ENCODE measurements at places on chromosomes 12 and 14. TPM values are rescaled to one million over a fixed set of nuclear protein-coding genes. Genes with fewer than 3 reads are reported as not detected.
A peak's percentile ranks its signal among the peaks of the same experiment; 100 is the strongest.

The ISM2 gene
- total RNA-seq = 0.17 TPM

The OR6C2 gene
- not detected for total RNA-seq

The NPFF gene
- not detected for total RNA-seq

- no peak overlapping the region for H3K4me3 ChIP-seq
- H3K27me3 ChIP-seq = peaks cover 45% of the 10 kb centered on the region
- H3K27ac ChIP-seq = no peak overlapping the region
- DNase-seq = no peak
- H3K36me3 ChIP-seq = no peaks in the 10 kb centered on the region
Observed at GRCh38 chr12:132605892-132606291, 4.5 kb downstream of the LRCOL1 start.

- no peaks in the 10 kb centered on the region for H3K36me3 ChIP-seq
- H3K27ac ChIP-seq = no peak overlapping the region
- no peak for DNase-seq
- no peak overlapping the region for H3K4me3 ChIP-seq
- no peaks in the 10 kb centered on the region for H3K4me1 ChIP-seq
Observed at GRCh38 chr14:87185961-87186560, 806.9 kb downstream of the GALC start.

- no peak overlapping the region for H3K4me3 ChIP-seq
- peak; percentile 32 for DNase-seq
- no peaks in the 10 kb centered on the region for H3K27me3 ChIP-seq
- H3K36me3 ChIP-seq = no peaks in the 10 kb centered on the region
- H3K4me1 ChIP-seq = peaks cover 4% of the 10 kb centered on the region
Observed at GRCh38 chr12:11580125-11580751, 69.2 kb upstream of the ETV6 start.

GRCh38 chr12:16392846-16393535, 45.5 kb downstream of the MGST1 start:
- H3K4me3 ChIP-seq = no peak overlapping the region
- H3K27ac ChIP-seq = no peak overlapping the region
- no peaks in the 10 kb centered on the region for H3K4me1 ChIP-seq
- DNase-seq = no peak
- no peaks in the 10 kb centered on the region for H3K36me3 ChIP-seq

DNA sequence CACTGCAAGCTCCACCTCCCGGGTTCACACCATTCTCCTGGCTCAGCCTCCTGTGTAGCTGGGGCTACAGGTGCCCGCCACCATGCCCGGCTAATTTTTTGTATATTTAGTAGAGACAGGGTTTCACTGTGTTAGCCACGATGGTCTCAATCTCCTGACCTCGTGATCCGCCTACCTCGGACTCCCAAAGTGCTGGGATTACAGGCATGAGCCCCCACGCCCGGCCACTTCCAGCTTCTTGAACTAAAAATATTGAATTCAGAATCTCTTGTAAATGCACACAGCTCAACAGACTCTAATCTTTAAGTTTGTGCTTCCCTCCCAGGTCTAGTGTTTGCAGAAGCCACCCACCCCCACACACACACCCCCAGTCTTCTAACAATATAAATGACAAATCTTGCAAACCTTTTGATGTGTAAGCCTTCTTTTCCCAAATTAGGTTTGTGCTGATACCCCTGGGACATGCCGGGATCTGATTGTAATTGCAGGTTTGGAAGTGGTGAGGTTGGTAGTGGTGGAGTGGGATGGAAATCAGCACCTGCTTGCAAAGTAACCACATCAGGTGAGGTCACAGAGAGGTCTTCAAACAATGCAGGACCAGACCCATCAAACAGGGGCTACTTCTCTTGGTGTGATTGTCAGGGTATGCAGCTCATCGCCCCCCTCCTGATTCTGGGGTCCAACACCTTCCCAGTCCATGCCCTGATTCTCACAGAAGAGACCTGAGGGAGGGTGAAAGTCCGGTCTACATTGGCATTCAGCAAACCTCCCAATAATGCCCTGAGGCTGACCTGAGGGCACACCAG, 51.4 kb upstream of the GPR132 start:
- no peaks in the 10 kb centered on the region for H3K36me3 ChIP-seq
- no peaks in the 10 kb centered on the region for H3K27me3 ChIP-seq
- DNase-seq = no peak
- H3K4me1 ChIP-seq = no peaks in the 10 kb centered on the region
- no peak overlapping the region for H3K27ac ChIP-seq

DNA sequence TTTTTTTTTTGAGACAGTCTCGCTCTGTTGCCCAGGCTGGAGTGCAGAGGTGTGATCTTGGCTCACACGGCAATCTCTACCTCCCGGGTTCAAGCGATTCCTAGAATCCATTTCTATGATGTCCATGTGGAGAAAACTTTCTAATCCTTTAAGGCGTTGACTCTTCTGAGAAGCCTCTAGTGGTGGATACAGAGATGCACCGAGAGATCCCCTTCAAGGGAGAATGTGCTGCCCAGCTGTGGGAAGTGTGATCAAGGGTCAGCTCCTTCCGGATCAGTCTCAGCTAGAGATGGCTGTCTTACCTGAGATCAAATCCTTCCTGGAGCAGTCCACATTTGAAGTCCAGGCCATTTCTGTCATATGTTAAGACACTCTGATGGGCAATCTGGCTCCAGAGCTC, 92.7 kb upstream of the HECTD1 start:
- H3K27ac ChIP-seq = no peak overlapping the region
- H3K4me1 ChIP-seq = no peaks in the 10 kb centered on the region
- H3K4me3 ChIP-seq = no peak overlapping the region
- H3K27me3 ChIP-seq = no peaks in the 10 kb centered on the region
- DNase-seq = no peak

GRCh38 chr14:95486875-95487668, 29.4 kb downstream of the SYNE3 start:
- H3K27ac ChIP-seq = no peak overlapping the region
- no peaks in the 10 kb centered on the region for H3K36me3 ChIP-seq
- peaks cover 45% of the 10 kb centered on the region for H3K4me1 ChIP-seq
- no peaks in the 10 kb centered on the region for H3K27me3 ChIP-seq

The CRACR2A gene
- total RNA-seq = 2.0 TPM

GRCh38 chr12:47561746-47562145, 144.1 kb downstream of the RPAP3 start:
- H3K27me3 ChIP-seq = no peaks in the 10 kb centered on the region
- no peaks in the 10 kb centered on the region for H3K4me1 ChIP-seq
- no peak for DNase-seq
- no peaks in the 10 kb centered on the region for H3K36me3 ChIP-seq

The UNC79 gene
- total RNA-seq = 1.2 TPM

- no peaks in the 10 kb centered on the region for H3K27me3 ChIP-seq
- H3K36me3 ChIP-seq = peaks cover 5% of the 10 kb centered on the region
- H3K4me1 ChIP-seq = peaks cover 58% of the 10 kb centered on the region
- H3K27ac ChIP-seq = peak overlapping the region; percentile 58
Observed at GRCh38 chr12:110316861-110317260, 35.8 kb downstream of the ATP2A2 start.

The KLRC2 gene
- not detected for total RNA-seq

GRCh38 chr12:103600967-103601728, 14.1 kb downstream of the STAB2 start:
- DNase-seq = peak; percentile 27
- H3K4me3 ChIP-seq = no peak overlapping the region
- H3K36me3 ChIP-seq = no peaks in the 10 kb centered on the region
- H3K27me3 ChIP-seq = no peaks in the 10 kb centered on the region
- no peak overlapping the region for H3K27ac ChIP-seq

DNA sequence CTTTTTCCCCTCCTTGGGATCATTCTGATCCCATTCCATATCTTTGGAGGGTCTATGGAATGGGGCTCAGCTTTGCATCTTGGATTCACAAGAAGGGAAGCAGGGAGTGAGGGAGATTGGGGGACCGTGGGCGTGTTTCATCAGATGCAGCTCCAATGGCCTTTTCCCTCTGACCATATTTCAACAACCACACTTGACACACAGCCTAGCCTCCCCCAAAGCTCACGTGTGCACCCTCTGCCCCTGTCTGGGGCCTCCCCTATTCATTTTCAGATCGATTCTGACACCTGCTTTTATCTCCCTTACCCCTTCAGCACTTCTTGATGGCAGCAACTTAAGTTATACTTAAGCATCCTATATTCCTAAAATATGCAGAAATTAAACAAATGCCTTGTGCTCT, 126.6 kb downstream of the CHST11 start:
- no peak overlapping the region for H3K4me3 ChIP-seq
- H3K36me3 ChIP-seq = no peaks in the 10 kb centered on the region
- no peak overlapping the region for H3K27ac ChIP-seq
- H3K4me1 ChIP-seq = peaks cover 24% of the 10 kb centered on the region
- no peaks in the 10 kb centered on the region for H3K27me3 ChIP-seq

GRCh38 chr14:66514213-66514612, 6.3 kb downstream of the GPHN start:
- H3K27me3 ChIP-seq = no peaks in the 10 kb centered on the region
- no peak overlapping the region for H3K4me3 ChIP-seq
- peaks cover 30% of the 10 kb centered on the region for H3K4me1 ChIP-seq
- DNase-seq = no peak
- H3K36me3 ChIP-seq = no peaks in the 10 kb centered on the region

DNA sequence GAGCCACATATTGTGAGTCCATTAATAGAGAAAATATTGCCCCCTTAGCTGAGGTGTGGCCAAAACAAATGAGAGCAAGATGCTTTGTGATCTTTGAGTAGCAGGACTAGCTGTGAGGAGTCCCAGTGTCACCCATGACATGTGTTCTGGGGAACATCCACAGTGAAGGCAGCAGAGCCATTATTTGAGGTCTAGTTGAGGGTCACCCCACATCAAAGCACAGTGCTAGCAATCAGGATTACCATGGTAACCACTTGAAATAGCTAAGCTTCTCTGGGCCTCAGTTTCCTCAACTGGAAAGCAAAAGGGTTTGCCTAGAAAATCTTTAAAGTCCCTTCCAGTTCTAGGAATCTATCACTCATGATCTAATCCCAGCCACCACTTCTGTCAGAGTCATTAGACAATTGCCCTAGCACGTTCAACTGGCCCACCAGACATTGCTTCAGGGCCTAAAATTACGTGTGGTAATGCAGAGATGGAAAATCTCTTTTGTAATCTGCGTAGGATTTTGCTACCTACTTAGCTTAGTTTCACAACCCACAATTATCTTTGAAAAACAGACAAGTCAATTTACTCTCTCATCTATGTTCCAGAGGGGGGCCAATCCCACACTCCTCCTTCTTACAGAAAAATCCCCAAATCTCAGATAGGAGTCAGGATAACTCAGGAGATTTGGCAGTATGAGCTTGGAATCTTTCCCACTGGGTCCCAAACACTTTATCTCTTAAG, 251.2 kb upstream of the EGLN3 start:
- H3K4me1 ChIP-seq = no peaks in the 10 kb centered on the region
- no peak overlapping the region for H3K27ac ChIP-seq
- DNase-seq = no peak
- H3K4me3 ChIP-seq = no peak overlapping the region
- H3K36me3 ChIP-seq = no peaks in the 10 kb centered on the region

The IFNG gene
- 0.47 TPM for total RNA-seq

The GLS2 gene
- 1.1 TPM for total RNA-seq

GRCh38 chr14:101017806-101018560, 114.5 kb upstream of the RTL1 start:
- H3K27ac ChIP-seq = no peak overlapping the region
- peak; percentile 0 for DNase-seq
- no peaks in the 10 kb centered on the region for H3K27me3 ChIP-seq
- peaks cover 11% of the 10 kb centered on the region for H3K4me1 ChIP-seq
- H3K4me3 ChIP-seq = no peak overlapping the region

The IFI27 gene
- 141 TPM for total RNA-seq

GRCh38 chr14:105737504-105738246, 211.3 kb downstream of the TMEM121 start:
- H3K27ac ChIP-seq = no peak overlapping the region
- no peak for DNase-seq
- H3K36me3 ChIP-seq = no peaks in the 10 kb centered on the region
- no peak overlapping the region for H3K4me3 ChIP-seq

The PKP2 gene
- total RNA-seq = 0.54 TPM

DNA sequence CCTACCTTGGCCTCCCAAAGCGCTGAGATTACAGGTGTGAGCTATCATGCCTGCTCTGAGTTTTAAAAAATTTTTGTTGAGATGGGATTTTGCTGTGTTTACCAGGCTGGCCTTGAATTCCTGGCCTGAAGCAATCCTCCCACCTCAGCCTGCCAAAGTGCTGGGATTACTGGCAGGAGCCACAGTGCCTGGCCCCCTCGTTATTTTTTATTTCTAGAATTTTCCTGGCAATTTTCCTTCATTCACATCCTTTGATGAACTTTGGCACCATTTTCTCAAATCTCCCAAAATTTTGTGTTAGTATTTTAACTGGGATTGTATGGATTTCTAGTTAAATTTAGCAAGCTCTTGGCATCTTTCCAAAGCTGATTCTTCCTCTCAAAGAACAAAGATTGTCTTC, 24.6 kb upstream of the SCARB1 start:
- peaks cover 14% of the 10 kb centered on the region for H3K4me1 ChIP-seq
- no peaks in the 10 kb centered on the region for H3K27me3 ChIP-seq
- H3K27ac ChIP-seq = no peak overlapping the region
- H3K4me3 ChIP-seq = no peak overlapping the region
- no peak for DNase-seq

DNA sequence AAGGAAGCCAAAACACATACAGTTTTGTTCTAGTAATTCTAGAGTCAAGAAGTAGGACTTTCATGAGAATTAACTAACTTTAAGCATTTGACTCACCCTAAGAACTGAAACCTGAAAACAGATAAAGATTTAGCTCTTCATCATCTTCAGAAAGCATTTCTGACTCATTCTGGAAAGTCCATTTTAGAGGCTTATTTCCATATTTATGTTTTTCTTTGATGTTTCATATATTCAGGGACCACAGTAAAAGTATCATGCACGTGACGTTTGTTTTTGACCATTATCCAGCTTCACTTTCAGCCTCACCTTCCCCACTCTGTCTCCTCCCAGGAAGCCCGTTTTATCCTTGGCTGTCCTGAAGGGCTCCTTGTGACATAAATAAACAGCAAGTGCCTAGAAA, 79.2 kb downstream of the MDGA2 start:
- no peak overlapping the region for H3K4me3 ChIP-seq
- no peak overlapping the region for H3K27ac ChIP-seq
- no peaks in the 10 kb centered on the region for H3K4me1 ChIP-seq
- no peak for DNase-seq
- no peaks in the 10 kb centered on the region for H3K27me3 ChIP-seq

The GDF3 gene
- total RNA-seq = 0.69 TPM

DNA sequence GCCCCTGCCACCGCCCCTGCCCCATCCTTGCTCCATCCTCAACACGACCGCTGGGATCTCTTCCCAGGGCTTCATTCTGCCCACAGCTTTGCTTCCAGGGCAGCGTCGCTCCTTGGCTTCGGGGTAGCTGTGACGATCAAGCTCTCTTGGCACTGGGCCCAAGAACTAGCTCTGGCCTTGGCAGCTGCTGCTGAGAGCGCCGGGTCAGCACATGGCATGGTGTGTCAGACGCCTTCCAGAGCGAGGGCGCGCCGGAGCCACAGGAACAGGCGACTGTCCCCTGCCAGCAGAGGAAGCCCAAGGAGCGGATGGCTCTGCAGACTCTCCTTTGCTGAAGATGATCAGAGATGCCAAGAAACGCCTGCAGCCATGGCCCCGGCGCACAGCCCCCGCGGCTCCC, 15.9 kb downstream of the RAB35 start:
- H3K4me3 ChIP-seq = no peak overlapping the region
- H3K4me1 ChIP-seq = peaks cover 23% of the 10 kb centered on the region
- DNase-seq = peak; percentile 95

- H3K4me3 ChIP-seq = no peak overlapping the region
- H3K27me3 ChIP-seq = no peaks in the 10 kb centered on the region
- no peak for DNase-seq
- no peaks in the 10 kb centered on the region for H3K36me3 ChIP-seq
Observed at GRCh38 chr12:49583366-49584094, 15.6 kb upstream of the MCRS1 start.

GRCh38 chr14:39469094-39469710, 37.0 kb upstream of the FBXO33 start:
- H3K4me3 ChIP-seq = no peak overlapping the region
- DNase-seq = no peak
- no peak overlapping the region for H3K27ac ChIP-seq
- no peaks in the 10 kb centered on the region for H3K27me3 ChIP-seq

The PIWIL1 gene
- total RNA-seq = not detected
